CD4-positive, alpha-beta T cell treated with Interleukin-12 subunit alpha and Interleukin-12 subunit beta, for 1 hour (primary cell): ENCODE measurements at places on chromosomes 12 and 14.

DNA sequence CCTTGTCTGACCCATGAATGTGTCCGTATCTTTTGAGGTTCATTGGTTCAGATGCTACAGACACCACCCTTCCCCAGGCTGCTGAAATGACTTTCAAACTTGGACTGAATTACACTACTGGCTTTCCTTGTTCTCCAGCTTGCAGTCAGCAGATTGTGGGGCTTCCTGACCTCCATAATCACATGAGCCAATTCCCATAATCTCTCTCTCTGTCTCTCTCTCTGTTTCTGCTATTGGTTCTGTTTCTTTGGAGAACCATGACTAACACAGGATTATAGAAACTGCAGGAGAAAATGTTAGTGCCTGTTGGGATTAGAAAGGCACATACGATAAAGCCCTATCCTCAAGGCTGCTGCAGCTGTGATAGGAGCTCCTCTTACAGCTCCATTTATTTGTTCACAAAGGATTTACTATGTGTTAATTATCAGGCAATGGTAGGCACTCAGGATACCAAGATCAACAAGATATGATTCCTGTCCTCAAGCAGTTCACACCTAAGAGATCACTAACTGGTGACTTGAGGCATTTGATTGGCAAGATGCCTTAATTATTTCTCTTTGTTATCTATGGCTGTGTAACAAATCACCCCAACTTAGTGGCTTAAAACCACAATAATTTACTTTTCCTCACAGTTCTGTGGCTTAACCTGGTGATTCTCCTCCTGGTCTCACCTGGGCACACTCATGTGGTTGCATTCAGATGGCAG lies 10.2 kb upstream of the NYNRIN start:
- DNase-seq = no peak

GRCh38 chr14:99632410-99633035 lies 12.4 kb upstream of the HHIPL1 start:
- no peak for DNase-seq

DNA sequence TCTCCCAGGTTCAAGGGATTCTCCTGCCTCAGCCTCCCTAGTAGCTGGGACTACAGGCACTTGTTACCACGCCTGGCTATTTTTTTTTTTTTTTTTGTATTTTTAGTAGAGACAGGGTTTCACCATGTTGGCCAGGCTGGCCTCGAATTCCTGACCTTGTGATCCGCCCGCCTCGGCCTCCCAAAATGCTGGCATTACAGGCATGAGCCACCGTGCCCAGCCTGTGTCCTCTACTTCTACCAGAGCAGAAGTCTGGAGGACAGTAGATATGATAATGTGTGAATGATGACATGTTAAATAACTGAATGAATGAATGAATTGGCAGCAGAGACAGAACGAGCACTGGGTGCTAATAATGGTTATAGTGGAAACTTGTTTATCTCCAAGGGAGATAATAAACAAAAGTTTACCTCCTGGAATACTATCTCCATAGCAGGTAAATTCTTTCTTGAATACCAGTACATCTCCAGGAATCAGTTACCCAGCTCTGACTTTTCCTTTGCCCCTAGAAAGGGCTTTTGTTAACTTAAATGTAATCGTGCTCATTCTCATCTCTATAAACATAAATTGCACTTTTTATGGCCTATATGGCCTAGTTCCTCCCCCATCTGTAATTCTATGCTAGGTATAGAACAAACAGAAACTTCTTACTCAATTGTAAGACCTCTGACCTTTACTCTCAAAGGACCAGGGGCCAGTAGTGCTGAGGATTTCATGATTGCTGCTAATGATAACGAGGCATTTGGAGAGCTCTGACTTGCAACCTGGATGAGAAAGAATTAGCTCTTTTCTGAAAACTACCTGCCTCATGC lies 7.2 kb upstream of the LGALS3 start:
- no peak for DNase-seq

DNA sequence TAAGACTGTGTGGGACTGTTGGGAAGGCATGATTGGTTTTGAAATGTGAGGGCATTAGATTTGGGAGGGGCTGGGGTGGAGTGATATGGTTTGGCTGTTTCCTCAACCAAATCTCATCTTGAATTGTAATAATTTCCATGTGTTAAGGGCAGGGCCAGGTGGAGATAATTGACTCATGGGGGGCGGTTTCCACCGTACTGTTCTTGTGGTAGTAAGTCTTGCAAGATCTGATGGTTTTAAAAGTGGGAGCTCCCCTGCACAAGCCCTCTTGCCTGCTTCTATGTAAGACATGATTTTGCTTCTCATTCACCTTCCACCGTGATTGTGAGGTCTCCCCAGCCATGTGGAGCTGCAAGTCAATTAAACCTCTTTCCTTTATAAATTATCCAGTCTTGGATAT lies 76.6 kb upstream of the PPFIA2 start:
- DNase-seq = no peak

GRCh38 chr12:100593490-100593889 lies 20.0 kb downstream of the GAS2L3 start:
- DNase-seq = no peak

- DNase-seq = no peak
Measured at GRCh38 chr12:24153079-24153478, 203.6 kb upstream of the SOX5 start.

- DNase-seq = no peak
Measured at GRCh38 chr14:82447586-82447985, 913.9 kb upstream of the SEL1L start.

- DNase-seq = no peak
Measured at GRCh38 chr12:27982951-27983350, 10.4 kb upstream of the PTHLH start.

DNA sequence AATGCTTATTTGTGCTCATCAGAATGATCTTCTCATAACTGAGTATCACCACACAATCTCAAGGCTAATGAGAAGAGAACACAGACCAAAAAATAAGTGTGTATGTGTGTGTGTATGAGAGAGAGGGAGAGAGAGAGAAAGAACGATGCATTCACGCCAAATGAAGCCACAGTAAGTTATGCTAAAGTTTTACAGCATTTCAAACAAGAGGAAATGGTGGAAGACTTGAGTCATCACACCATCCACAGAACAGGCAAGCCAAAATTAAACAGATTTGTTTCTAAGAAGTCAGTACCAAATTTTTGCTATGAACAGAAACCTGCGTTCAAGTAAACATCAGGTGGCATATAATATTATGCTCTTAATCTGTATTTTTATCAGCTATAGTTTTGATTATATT lies 141.2 kb downstream of the MED13L start:
- no peak for DNase-seq

GRCh38 chr12:56948881-56949280 lies 8.5 kb downstream of the RDH16 start:
- no peak for DNase-seq

- peak; percentile 91 for DNase-seq
Measured at GRCh38 chr14:93939304-93940229, 12.4 kb downstream of the FAM181A start.

GRCh38 chr12:6031001-6031400 lies 85.9 kb upstream of the ANO2 start:
- no peak for DNase-seq

DNA sequence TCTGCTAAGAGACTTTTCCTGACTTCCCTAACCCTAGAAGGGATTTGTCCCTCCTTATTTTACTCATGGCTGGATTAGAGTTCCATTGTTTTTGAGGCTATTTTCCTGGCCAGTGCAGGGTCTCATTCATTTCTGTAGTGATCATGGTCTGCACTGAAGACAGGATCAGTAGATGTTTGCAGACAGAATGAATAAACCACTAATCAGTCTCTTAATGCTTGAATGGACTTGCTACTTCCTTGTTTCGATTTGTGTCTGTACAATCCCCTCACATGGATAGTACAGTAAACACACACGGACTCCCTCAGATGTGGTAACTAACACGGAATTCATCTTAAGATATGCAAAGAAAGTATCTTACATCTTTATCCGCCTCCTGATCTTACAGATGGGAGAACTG lies 102.6 kb upstream of the PRB2 start:
- DNase-seq = no peak

- no peak for DNase-seq
Measured at GRCh38 chr14:94481468-94482131, 5.6 kb upstream of the SERPINA9 start.

GRCh38 chr12:71135812-71136176 lies 22.0 kb downstream of the TSPAN8 start:
- DNase-seq = no peak

- DNase-seq = no peak
Measured at GRCh38 chr12:71642264-71642663, 21.4 kb downstream of the ZFC3H1 start.

DNA sequence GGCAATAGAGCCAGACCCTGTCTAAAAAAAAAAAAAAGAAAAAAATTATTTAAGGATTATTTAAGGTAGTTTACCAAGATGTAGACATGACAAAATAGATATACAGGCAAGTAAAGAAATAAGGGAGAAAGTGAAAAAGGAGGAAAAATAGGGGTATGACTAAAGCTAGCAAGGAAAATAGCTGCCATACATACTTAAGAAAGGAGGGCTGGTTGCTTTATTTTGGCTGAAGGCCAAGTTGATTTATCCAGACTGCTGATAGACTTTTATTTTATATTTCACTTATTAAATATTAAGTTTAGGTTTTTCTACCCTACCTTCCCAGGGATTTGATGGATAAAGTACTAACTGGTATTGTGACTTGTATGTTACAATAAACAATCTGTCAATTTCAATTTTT lies 8.3 kb upstream of the AEBP2 start:
- no peak for DNase-seq

DNA sequence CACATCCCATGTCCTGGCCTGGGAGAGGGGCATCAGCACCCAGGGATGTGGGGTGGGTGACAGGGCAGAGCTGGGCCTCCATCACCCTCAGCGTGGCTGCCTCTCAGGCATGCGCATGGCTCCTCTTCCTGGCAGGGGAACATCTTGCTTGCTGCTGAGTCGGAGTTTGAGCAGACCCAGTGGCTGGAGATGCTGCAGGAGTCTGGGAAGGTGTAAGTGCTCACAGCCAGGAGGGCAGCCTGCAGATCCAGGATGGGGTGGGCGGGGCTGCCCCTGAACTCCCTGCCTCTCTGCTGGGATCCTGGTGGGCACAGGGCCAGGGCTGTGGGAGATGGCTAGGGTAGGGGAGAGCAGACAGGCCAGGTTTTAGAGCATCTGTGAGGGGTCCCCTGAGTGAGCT lies 16.2 kb downstream of the PLEKHD1 start:
- no peak for DNase-seq

GRCh38 chr14:89374908-89375307 lies 42.1 kb downstream of the FOXN3 start:
- DNase-seq = no peak

- peak; percentile 6 for DNase-seq
Measured at GRCh38 chr12:116735951-116736599, 1.8 kb downstream of the SPRING1 start.

- no peak for DNase-seq
Measured at GRCh38 chr12:91037276-91037675, 20.5 kb downstream of the KERA start.

- no peak for DNase-seq
Measured at GRCh38 chr14:69667938-69668335, 56.5 kb downstream of the SUSD6 start.

- DNase-seq = no peak
Measured at GRCh38 chr14:85566603-85567002, 36.7 kb downstream of the FLRT2 start.

GRCh38 chr12:65287426-65287825 lies 8.9 kb downstream of the MSRB3 start:
- no peak for DNase-seq

DNA sequence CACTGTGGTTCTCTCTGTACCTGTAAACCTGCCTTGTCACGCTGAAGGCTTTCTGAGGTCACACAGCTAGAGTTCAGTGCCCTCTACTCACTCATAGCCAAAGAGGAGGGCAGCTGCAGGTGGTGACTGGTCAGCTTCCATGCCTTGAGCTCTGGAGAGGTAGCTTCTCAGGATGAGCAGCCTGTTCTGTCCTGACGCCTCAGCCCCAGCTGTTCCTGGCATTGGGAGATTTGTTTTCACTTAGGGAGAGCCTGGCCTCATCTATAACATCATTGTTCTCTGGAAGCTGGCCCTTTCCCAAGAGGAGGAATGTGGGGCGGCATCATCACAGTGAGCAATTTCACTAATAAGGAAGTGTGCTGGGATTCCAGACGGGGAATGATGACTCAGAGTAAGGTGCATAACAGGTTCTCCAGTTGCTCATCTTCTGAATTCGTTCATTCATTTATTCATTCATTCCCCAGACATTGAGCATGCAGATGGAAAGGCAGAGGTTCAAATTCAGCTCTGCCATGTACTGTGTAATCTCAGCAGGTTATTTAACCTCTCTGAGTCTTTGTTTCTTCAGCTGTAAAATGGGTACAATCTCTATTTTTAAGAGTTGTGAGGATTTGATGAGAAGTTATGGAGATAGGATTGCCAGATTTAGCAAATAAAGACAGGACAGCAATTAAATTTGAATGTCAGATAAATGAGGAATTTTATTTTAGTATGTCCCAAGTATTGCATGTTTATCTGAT lies 255.8 kb upstream of the CRY1 start:
- no peak for DNase-seq

DNA sequence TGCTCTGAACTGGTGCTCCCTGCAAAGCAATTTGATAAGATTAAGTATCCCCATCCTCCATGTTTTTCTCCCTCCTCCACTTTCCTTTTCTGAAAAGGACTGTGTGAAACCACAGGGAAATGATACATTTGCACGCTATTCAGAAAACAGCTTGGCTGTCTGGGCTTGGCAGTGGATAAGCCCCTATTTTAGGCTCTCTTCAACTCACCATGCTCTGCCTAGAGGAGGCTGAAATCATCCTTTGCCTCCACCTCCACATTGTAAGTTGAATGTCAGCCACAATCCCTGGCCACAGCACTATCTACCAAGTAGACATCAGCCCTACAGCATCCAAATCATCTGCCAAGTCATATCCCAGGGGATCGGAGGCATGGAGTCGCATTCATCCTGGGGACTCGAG lies 642.3 kb downstream of the RPS29 start:
- no peak for DNase-seq

DNA sequence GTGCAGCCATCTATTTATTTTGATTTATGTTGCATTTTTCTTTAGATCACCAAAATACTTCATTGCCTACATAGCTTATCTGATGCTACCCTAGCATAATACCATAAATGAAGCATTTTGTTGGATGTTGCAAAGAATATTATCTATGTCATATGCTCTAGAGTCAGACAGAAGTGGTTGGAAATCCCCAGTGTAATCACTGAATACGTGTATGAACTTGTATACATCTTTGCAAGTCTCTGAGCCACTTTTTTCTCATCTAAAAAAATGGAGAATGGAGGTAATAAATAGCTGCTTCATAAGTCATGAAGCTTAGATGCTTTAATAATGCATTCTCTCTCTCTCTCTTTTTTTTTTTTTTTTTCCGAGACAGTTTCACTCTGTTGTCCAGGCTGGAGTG lies 18.5 kb downstream of the EVL start:
- no peak for DNase-seq

DNA sequence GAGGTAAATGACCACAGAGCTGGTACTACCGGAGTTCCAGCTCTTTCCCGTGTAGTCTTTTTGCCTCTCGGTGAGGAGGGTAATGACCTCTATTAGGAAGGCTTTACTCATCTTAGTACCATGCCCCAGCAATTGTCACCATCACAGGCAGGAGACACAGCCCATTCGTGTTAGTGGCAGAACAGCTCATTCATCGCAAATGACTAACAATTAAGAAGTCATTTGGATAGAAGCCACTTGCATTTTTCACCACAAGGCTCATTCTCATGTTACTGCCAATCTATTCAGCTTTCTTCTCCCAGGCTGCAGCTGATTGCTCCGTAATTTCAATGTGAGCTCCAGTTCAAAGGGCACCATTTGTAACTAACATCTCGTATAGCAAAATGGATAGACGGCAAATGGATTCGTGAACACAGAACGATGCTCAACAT lies 718.8 kb upstream of the TMEM132C start:
- DNase-seq = no peak
